ENCODE measurements at places on chromosomes 12 and 14. TPM values are rescaled to one million over a fixed set of nuclear protein-coding genes. Genes with fewer than 3 reads are reported as not detected.

Gene CEBPE
- not detected for total RNA-seq

Gene KRT82
- total RNA-seq: not detected

- DNase-seq: no peak
These were observed 54.0 kb downstream of the RBM19 start for GRCh38 chr12:113911971-113912759.

Gene OASL
- total RNA-seq: 2.4 TPM

Gene OTUB2
- 5.7 TPM for total RNA-seq

Gene OR8S1
- total RNA-seq: not detected

Gene NANOG
- total RNA-seq: not detected

Gene MIS18BP1
- 26.7 TPM for total RNA-seq

DNA sequence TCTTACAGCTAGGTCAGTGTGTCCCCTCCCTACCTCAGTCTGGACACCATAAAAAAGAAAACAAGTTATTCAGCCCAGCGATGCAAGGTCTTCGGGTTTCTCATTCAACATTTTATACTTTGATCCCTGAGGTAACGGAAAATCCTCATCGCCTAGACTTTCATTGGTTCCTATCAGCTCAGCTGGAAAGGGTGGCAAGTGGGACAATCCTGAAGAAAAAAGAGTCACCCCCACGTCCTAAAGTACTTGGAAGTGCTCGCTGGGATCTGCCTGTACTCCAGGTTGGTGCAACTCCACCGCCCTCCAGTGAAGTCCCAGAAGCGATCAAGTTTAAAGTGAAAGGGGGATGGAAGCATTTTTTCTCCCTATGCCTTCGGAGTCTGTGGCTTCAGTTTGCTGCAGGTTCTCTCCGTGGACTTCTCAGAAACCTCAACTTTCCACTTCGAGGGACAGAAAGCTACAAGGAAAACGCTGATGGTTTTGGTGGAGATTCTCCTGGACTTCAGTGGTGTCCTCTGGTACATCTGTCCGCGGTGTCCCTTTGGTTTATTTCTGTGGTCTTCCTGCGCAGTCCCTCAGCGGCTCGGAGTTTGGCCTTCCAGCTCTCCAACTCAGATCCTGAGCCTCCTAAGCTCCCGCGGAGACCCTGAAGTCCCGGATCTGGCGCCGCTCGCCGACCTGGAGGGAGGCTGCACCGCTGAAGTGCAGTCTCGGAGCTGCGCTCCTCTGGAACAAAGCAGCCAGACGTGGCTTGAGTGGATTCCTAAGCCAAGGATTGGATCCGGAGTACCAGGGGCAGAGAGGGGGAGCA, 1.8 kb upstream of the LRFN5 start:
- no peak for DNase-seq

Gene PSMA3
- 192 TPM for total RNA-seq

DNA sequence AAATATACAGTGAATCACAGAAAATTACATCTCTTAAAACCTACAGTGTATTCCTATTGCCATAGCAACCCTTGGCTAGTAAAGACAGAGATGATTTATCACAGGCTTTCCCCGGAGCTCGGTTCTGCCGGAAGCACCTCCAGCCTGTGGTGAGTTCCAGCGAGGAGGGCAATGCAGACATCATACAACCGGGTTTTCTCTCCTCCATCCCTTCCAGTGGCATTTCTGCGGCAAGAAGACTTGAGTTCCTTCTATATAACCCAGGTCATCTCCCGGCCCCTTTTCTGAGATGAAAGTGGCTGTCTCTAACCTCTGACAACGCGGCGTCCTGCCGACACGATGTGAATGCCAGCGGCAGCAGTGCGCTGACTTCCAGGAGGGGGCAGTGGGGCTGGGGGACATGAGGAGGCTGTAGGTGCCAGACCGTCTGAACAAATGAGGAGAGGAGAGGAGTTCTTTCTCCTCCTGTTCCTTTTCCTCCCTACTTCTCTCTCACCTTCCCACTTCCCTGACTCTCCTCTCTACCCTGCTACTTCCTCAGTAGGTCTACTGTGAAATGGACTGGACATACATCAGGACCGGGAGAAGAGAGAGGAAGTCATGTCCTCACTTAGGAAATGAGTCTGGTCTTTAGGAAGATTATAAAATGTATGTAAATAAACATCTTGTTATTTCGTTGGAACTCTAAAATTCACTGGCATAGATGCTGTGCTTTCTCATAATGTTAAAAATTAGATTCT, 68.6 kb upstream of the MAX start:
- peak; percentile 41 for DNase-seq

DNA sequence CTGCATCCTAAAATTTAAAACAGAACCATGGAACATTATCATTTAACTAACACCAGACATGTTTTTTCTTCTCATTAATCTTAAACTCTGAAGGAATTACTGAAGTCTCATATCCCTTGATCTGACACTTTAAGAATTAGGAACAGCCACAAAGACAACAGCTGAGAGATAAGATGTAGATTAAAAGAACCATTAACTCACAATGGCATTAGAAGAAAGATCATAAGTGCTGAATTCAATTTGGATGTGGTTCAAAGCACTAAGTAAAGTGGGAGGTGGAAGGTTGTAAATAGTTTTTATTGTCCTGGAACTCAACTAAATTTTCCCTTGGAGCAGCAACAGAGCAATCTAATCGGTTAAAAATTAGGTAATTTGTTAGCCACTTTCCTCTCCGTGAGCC, 199.0 kb upstream of the ATP2B1 start:
- no peak for DNase-seq

Gene CLSTN3
- total RNA-seq: 138 TPM

GRCh38 chr14:52906141-52906601, 44.7 kb downstream of the FERMT2 start:
- no peak for DNase-seq

DNA sequence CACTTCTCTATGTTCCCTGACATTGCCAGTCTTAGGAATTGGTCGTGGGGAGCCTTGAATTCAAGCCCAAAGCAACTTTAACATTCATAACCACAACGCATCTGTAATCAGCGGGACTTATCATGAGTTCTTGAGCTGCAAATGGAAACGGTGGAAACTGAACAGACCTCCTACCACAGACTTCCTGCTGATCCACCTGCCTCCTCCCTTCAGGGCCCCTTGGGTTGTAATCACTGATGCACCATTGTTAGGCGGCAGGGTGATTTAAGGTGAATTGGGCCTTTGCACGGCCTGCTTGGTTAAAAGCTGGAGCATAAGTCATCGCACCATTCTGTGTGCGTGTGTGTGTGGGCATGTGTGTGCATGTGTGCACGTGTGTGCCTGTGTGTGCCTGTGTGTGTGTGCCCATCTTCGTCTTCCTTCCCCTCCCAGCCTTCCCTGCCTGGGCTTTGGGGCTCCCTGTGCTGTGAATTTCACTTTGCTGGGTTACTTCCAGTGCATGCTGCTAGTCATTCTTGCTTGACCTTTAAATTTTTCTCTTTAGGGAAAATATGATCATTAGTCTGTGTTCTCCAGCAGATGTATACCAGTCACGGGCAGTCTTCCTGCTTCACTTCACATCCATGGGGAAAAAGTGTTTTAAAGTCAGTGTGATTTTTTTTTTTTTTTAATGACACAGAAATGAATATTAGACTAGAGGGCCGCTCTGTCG, 29.1 kb downstream of the CHST11 start:
- no peak for DNase-seq

- DNase-seq: no peak
These were observed 420.4 kb downstream of the PCNX1 start for GRCh38 chr14:71327691-71328090.

DNA sequence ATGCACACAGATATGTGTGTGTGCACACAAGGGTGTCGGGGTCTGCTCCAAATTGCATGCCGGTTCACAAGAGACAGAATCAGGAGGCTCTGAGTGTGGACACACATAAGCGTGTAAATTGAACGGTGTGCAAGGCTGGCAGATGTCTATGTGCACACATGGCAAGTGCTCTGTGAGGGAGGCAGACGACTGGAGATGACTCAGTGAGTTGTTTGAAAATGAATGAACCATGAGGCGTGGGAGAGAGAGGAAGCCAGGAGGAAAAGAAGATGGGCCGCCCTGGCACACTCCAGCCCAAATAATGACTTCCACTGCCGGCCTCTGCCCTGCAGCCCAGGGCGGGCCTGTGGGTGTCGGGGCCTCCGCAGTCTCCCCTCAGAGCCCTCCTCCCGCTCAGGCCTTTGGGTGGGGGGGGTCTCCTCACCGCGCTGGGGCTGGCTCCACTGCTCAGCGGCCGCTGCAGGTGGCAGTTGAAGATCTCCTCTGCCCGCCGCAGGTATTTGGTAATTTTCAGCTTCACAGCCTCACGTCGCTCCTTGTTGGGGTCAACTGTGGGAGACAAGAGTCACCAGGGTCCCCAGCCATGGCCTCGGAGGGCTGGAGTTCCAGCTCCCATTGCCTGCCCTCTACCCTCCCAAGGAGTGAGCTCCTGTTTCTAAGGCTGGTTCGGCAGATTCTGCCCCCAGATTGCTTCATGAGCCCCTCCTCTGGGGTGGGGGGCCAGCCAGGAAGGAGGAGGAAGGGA, 3.5 kb downstream of the RPS6KL1 start:
- DNase-seq: no peak

DNA sequence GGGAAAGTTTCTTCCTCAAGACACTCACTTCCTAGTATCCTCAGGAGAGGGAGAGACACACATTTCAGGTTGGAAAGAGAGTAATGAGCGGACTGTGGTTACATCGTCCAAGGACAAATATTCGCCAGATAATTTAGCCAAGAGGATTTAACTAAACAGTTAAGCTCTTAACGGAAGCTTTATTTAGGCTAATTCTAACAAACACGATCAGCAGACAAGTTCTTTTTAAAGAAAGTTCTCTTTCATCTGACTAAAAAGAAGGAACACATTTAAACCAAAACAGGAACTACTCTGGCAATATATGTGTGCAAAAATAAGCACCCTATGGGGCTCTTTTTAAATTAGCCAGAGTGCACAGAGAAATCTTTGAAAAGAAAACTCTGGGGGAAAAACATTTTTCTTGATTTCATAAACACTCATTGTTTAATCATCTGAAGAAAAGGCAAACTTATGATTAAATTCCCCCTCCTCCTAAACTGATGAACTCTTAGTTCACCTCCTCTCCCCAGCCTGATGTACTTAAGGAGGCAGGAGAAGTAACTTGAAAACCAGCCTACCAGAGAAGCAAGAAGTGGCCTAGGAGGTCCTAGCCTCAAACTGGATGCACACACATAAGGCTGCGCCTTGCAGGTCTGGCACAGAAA, 13.3 kb upstream of the BTG1 start:
- DNase-seq: no peak

- DNase-seq: no peak
These were observed 467.4 kb downstream of the TMEM121 start for GRCh38 chr14:105993814-105994213.

Gene OAS3
- 62.9 TPM for total RNA-seq

Gene GPR84
- not detected for total RNA-seq

Gene GNPNAT1
- 22.4 TPM for total RNA-seq

DNA sequence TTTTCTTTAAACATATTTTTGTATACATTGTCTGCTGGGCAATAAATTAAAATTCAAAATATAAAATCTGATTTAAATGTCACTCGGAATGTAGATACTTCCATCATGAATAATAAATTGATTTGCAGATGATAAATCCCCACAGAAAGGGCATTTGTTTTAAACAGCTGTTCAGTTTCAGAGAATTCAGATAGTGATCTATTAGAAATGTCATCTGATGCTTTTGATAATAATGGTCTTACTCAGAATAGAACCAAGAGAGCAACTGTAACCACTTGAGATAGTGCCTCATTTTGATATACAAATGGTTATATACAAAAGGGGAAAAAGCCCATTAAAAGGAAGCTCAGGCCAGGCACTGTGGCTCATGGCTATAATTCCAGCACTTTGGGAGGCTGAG, 43.4 kb downstream of the CDK17 start:
- DNase-seq: no peak

GRCh38 chr14:51716610-51717009, 64.9 kb downstream of the FRMD6 start:
- no peak for DNase-seq

Gene PLCZ1
- not detected for total RNA-seq

DNA sequence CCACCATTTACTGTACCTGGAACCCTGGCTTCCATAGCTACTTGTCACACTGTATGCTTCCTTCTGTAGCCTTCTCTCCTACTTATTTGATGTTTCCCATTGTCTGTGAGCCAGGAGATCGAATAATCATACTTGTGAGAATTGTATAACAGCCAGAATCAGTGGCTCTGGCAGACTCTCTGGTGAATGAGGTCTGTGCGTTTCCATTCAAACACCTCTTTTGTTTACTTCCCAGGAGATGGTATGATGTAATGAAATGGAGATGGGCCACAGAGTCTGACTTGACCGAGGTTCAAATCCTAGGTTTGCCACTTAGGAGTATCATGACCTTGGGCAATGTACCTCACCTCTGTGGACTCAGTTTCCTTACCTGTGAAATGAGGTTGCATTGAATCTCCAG, 35.7 kb upstream of the CLMN start:
- DNase-seq: no peak

DNA sequence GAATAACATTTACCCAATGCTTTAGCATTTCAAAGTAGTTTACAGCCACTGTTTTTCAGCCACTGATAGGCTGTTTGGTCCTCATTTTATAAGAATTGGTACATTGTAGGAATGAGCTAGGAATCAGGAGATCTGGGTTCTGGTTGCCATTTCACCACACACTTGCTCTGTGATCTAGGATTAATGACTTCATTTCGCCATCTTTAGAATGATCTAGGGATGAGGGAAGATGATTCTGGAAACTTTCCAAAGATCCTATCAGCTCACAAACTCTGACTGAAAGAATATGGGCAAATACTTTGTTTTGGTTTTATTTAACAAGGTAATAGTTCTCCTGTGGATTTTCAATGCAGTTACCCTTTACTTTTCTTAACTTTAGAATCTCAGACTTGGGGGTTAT, 155.0 kb downstream of the GCH1 start:
- DNase-seq: no peak

- DNase-seq: no peak
These were observed 80.0 kb upstream of the DICER1 start for GRCh38 chr14:95237121-95237957.

DNA sequence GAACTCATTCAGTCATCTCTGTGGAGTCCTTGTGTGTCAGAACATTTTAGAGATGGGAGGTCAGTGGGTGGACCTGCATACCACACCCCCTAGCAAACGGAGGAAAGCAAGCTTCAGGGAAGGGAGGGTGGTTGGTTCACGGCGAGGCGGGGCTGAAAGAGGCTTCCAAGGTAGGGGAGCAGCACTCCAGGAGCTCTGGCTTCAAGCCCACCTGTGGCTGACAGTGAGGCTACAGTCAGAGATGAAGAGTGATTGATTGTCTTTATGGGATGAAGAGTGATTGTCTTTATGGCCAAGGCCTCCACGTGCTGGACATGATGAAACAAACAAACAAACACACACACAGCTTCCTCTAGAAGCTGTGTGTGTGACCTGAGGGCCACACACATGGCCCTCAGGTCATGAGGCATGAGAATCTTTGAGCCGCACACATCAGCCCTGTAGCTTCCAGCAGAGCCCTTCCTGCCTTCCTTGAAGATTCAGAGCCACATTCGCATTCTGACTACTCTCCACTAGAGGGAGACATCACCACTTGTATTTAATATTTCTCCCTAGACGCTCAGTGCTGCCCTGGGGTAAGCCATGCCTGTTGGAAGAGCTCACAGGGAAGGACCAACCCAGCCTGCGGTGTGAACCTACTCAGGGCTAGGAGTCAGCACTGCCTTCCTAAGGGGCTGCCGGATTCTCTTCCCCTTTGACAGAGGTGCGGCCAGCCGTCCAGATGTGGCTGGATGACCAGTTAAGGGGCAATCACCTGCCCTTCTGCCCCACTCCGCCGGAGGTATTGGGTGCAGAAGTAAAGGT, 54.4 kb upstream of the KCNA1 start:
- peak; percentile 65 for DNase-seq
